Cardiac ventricle fibroblast (primary cell): ENCODE measurements at places on chromosomes 2 and 18. TPM values are rescaled to one million over a fixed set of nuclear protein-coding genes. Genes with fewer than 3 reads are reported as not detected.

The FAHD2B gene
- 4.4 and 5.9 TPM in 2 replicates for total RNA-seq

The KCNF1 gene
- not detected in 2 replicates for total RNA-seq

The SPATA3 gene
- total RNA-seq, result not detected in 2 replicates

The KLHL14 gene
- total RNA-seq, result not detected in 2 replicates

The ESPNL gene
- total RNA-seq, result 1.5 and 2.0 TPM in 2 replicates

The ACMSD gene
- not detected in 2 replicates for total RNA-seq

The GALNT5 gene
- 10.0 and 11.3 TPM in 2 replicates for total RNA-seq

The GRB14 gene
- total RNA-seq, result 0.12 and 0.39 TPM in 2 replicates

The GREB1 gene
- 1.7 and 2.3 TPM in 2 replicates for total RNA-seq

The AFF3 gene
- total RNA-seq, result 0.05 and 0.19 TPM in 2 replicates
